ENCODE measurements at places on chromosomes 2 and 18.

DNA sequence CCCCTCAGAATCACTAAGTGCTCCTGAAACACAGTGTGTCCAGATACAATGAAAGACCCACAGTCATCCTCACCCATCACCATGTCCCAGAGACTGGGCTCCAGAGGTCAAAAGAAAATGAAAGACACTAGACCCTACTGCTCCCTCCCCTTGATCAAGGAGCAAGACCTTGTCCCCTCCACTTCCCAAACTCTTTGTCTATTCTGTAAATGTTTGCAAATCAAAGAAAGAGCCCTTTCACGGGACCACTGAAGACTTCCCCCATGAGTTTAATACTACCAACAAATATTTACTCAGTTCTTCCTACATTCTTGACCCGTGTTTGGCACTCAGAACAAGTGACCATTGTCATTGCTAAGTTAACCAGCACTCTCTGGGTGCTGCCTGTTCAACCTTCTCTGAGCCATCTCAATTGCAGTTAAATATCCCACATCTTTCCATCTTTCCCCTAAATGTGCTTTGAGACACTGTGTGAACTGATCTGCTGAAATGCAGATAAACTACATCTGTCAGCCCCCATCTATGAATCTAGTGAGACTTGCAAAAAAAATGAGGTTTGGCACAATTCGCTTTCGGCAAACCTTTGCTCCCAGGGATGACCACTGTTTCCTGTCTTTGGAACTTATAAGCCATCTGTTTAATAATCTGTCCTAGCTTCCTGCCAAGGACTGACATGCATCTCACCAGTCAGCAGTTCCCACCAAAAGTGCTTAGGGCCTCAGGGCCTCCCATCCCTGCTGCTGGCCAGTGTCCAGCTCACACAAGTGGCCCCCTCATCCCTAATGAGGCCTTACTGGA is 170.3 kb downstream of the GFPT1 start:
- DNase-seq = no peak

GRCh38 chr2:134301099-134301927 is 47.4 kb downstream of the MGAT5 start:
- no peak for DNase-seq

DNA sequence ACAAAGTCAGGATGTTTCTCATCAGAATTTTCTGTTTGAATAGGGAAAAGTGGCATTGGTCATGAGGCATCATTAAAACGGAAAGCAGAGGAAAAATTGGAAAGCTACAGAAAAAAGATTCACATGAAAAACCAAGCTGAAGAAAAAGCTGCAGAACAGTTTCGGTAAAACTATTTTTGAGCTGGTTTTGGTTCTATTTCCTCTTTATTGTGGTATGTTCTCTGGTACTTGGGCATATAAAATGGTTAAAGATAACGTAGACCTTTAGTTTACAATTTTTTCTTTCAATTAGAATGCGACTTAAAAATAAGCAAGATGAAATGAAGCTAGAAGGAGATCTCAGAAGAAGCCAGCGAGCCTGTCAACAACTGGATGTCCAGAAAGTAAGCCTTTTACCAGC is 7.6 kb downstream of the GPATCH11 start:
- DNase-seq = no peak

DNA sequence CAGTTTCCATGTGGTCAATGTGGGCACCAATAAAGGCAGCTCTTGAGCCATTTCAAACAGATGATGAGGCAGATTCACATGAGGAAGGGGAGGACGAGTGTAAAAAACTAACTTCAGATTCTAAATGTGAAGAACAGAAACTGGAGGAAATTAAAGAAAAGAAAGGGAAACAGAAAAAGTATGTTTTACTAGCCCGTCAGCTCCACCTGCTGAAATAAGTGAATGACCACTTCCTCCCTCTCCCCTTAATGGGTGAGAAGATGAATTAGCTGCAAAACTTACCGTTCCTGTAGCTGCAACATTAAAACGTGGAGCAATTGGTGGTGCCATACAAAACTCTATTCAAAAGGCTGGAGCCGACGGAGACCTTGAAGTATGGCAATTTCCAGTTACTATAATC is 203.5 kb downstream of the UXS1 start:
- DNase-seq = no peak

- DNase-seq = no peak
These were observed 348.8 kb upstream of the GULP1 start for GRCh38 chr2:187942876-187943275.

GRCh38 chr2:203347375-203347774 is 19.2 kb downstream of the ABI2 start:
- no peak for DNase-seq

- no peak for DNase-seq
These were observed 1.2 kb downstream of the ABHD3 start for GRCh38 chr18:21703241-21703820.

- DNase-seq = no peak
These were observed 297.6 kb downstream of the PARD3B start for GRCh38 chr2:204842661-204843485.

GRCh38 chr2:66697366-66697765 is 262.4 kb downstream of the MEIS1 start:
- no peak for DNase-seq

- no peak for DNase-seq
These were observed 31.0 kb downstream of the BCL11A start for GRCh38 chr2:60522462-60522861.

DNA sequence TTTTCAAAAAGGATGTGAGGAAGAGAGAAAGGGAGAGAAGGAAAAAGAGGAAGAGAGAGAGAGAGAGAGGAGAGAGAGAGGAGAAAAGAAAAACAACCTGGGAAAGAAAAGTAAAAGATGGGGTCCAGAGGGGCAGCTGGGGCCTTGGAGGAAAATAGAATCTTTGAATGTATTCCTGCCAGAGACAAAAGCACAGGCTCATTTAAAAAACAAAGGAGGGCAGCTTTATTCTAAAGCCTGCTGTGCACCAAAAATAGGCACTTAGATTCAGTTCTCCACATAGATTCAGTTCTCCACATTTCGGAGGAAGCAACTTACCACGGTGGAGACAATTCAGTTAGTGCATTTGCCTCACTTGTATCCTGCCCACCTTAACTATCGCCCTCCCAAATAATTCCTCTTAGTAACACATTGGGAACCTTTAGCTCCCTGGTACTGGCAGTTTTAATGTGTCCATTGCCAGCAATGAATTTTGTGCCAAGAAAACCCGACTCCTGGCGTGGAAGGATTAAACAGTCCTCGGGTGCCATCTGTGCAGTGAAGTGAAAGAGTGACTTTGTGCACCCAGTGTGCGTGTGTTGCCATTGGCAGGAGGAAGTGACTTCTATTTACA is 71.3 kb downstream of the DPP4 start:
- DNase-seq = no peak

GRCh38 chr2:84882775-84883550 is 2.1 kb upstream of the TRABD2A start:
- no peak for DNase-seq

GRCh38 chr2:29314816-29315571 is 199.8 kb downstream of the CLIP4 start:
- peak; percentile 56 for DNase-seq

DNA sequence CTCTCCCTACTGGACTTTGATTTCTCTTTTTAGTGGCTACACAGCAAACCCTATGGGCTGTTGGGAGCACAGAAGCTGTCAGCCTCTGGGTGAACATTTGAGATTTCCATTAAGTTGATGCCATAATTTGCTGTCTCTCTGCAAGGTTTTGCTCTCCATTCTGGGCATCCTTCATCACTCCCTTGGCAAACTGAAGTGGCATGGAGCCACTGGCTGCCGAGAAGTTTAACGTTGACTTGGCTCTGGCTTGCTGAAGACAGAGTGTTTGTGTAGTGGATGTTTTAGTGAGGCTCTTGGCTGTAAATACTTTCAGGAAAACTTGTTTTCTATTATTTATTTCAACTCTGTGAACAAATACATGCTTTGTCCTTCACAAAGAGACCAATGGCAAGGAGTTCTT is 91.5 kb downstream of the ALK start:
- DNase-seq = no peak

- DNase-seq = no peak
These were observed 342.9 kb downstream of the LRATD1 start for GRCh38 chr2:14975381-14975780.

- DNase-seq = peak; percentile 63
These were observed 275.1 kb downstream of the TGIF1 start for GRCh38 chr18:3725115-3725514.

GRCh38 chr2:136572335-136572734 is 193.0 kb upstream of the THSD7B start:
- DNase-seq = no peak

DNA sequence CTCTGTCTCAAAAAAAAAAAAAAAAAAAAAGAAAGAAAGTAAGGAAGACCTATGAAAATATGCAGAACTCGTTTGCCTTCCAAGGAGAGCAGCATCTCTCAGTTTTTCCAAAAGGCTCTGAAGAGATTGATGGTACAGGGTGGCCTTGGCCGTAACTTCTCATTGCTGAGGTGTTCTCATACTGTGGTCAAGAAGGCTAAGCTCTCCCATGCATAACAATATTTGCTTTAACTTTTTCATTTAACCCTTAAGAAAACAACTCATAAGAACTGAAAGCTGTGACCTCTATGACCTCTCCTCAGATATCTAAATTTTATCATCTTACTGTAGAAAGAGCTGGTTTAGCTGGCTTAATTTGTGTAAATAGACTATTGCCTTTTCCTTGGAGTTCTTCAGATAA is 37.1 kb upstream of the GATA6 start:
- DNase-seq = no peak

- no peak for DNase-seq
These were observed 99.2 kb upstream of the ITGA4 start for GRCh38 chr2:181357979-181358378.

DNA sequence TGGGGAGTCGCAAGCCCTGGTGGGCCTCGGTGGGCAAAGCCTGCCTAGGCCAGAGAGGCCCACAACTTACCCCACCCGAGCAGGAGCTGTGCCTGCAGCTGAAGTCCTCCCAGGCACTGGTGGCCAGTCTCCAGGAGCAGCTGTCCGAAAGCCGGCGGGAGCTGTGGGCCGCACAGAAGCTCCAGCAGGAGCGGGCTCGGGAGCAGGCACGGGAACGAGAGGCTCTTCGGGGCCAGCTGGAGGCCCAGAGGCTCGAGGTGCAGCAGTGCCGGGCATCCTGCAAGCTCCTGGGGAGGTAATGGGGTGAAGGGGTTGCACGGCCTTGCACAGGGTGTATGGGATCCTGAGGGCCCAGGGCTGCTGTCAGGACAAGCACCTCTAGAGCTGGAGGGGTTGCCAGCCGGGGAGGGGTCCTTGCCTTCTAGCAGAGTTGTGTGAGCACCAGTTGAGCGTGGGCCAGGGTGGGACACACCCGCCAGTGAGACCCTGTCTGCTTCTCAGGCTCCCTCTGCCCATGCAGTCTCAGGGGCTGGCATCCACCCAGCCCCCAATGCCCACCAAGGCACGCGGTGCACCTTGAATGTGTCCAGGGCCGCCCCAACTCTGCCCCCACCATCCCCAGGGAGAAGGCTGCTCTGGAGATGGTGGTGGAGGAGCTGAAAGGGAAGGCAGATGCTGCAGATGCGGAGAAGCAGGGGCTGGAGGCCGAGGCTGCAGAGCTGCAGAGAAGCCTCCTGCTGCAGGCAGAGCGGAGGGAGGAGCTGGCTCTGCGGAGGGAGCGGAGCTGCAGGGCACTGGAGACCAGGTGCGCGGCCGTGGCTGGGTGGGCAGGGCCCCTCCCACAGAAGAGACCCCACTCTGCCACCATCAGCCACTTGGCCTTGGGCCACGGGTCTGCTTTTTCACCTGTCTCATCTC is 27.2 kb downstream of the CROCC2 start:
- no peak for DNase-seq

DNA sequence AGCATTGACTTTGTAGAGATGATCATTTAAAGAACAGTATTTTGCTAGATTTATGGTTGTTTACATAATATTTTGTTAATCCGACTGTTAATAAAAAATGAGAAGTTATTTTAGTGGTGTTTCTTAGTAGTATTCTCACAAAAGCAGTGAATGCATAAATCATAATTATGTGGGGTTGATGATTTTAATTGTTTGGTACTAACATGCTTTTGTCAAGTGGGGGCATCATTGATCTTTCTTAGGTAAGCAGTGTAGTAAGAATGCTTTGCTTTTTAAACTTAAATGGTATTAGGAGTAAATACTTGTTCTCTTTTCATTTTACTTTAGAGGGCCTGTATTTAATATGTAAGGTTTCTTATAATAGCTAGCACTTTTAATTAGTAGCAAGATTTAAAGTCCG is 109.2 kb upstream of the OTX1 start:
- no peak for DNase-seq

DNA sequence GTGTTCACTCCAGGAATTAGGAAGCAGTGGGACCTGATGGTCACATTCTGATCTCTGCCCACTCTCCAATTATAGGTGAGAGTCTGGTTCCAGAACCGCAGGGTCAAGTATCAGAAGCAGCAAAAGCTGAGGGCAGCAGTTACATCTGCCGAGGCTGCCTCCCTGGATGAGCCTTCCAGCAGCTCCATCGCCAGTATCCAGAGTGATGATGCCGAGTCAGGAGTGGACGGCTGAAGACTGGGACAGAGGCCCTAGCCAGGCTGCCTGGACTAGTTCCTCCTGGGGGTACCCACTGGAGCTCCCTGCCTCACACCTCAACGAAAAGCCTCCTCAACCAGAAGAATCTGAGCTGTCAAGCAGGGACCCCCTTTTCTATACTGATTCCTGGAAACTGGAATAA is 3.3 kb upstream of the SMYD5 start:
- no peak for DNase-seq

DNA sequence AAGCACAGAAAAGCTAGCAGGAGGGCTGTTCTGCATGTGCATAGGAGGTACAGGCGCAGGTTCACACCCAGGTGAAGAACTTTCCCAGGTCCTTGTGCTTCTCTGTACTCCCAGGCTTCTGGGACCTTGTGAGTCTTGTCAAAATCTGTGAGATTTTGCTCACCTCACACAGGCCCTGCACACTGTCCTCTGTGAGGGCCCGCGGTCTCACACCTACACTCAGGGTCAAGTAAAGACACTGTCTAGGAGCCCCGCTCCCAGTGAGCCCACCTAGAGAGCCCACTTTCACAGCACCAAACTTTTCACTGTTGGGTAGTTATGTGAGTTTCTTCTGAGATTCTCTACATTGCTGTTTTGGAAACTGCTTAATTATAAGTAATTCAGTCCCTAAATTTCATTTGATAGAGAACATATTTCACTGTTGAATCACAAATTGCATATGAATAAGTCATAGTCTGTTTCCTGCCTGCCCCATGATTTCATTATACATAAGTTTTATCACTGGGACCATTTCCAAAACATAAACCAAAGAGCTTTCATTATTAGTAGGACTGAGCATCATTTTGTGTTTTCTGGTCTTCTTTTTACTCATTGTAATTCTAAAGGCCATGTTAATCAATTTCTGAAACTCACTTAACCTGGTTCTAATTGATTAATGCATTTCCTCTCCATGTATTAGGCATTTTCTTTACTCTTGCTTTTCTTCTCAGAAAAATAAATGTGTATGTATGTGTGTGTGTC is 234.2 kb upstream of the SPOPL start:
- DNase-seq = no peak

- peak; percentile 1 for DNase-seq
These were observed 217.1 kb downstream of the SLC4A3 start for GRCh38 chr2:219844401-219845091.

- DNase-seq = peak; percentile 40
These were observed 26.3 kb downstream of the MEX3C start for GRCh38 chr18:51171223-51171622.
